ENCODE measurements at places on chromosomes 11 and 22.
A peak's percentile ranks its signal among the peaks of the same experiment; 100 is the strongest.

- DNase-seq, result no peak
Measured at GRCh38 chr11:65382804-65383368, 440 bp upstream of the SLC25A45 start.

- peak; percentile 66 for DNase-seq
Measured at GRCh38 chr11:103108933-103109817, at the start of gene DYNC2H1. Gene DYNC2H1, plus strand, starts transcription at chr11:103109426. Its CDS starts 149 bp downstream, at chr11:103109575.

DNA sequence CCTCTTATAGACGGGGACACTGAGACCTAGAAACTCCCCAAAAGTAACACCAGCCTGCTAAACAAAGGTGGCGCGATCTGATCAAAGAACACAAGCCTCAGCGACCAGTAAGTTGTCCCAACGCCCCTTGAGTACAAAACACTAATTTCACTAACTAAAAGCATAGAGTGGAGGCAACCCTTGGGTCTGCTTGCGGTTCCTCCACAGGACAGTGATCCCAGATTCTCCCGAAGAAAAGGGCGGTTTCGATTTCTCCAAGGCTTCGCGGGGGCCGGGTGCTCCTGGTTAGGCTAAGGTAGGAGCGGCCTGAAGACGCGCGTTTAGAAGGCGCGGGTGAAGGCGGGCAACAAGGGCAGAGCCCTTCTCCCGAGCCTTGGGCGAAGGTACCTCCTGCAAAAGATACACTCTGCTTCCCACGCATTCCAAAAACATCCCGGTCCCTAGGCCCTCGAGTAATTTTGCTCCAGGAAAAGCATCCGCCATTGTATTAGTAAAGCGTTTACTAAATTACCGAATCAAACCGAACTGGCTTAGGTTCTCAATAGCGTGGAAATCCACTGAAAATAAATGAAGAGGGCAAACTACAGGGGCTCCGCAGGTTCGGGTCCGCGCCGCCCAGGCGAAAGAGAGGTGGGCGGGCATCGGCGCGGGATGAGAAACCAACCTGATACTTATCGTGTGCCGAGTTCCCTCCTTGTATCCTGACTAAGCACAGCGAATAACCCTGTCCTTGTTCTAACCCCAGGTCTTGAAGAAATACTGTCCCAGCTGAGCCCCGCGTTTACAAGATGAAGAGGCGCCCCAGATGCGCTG, 2.0 kb downstream of the WT1 start:
- no peak for DNase-seq

GRCh38 chr11:20259506-20259905, 99.2 kb upstream of the DBX1 start:
- DNase-seq, result no peak

- no peak for DNase-seq
Measured at GRCh38 chr11:115745610-115746512, 241.6 kb upstream of the CADM1 start.

All from BJ (cell line).